ENCODE measurements at places on chromosomes 1 and 21.
A peak's percentile ranks its signal among the peaks of the same experiment; 100 is the strongest.

- DNase-seq = no peak
Measured at GRCh38 chr1:51217101-51217500, 19.0 kb upstream of the RNF11 start.

DNA sequence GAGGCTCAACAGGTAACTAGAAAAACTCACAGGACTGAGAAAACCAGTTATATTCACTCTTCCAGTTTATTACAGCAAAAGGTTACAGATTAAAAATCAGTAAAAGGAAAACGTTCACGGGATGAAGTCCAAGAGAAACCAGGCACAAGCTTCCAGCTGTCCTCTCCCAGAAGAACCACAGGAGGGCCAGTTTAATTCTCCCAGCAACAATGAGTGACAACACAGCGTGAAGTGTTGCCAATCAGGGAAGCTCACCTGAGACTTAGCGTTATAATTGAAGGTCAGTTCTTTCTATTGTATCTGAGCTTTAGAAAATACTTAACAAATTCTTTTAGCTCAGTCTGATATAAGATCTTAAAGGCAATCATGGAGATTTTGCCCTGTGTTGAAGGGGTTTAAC is 65.2 kb upstream of the TNR start:
- DNase-seq = no peak

GRCh38 chr1:173134800-173135199 is 72.3 kb downstream of the TNFSF4 start:
- DNase-seq = no peak

DNA sequence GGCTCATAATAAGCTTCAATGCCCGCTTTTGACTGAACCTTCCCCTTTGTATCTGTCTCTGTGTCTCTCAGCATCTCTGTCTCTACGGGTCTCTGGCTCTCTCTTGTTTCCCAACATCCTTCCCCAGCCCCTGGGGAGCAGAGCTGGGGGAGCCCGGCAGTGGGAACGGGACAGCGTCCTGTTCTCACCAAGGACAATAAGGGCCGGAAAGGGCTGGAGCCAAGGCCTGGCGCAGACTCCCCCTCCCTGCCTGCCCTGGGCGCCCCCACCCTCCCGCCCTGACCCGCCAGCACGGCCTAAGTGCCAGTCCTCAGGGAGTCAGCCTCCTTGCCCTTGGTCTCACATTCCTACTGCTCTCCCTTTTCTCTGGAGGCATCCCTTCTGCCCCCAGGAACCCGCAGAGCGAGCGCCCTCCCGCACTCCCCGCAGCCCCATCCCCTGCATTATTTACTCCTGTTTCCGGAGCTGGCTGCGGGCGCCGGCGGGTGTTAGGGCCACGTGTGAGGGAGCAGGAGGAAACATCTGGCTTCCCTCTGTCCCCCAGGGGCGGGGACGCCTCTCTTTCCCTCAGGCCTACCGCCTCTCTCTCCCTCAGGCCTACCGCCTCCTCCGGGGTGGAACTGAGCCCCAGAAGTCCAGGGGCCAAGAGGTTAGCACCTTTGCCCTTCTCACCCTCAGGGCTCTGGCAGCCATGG is 6.5 kb downstream of the KRTCAP2 start:
- peak; percentile 89 for DNase-seq

DNA sequence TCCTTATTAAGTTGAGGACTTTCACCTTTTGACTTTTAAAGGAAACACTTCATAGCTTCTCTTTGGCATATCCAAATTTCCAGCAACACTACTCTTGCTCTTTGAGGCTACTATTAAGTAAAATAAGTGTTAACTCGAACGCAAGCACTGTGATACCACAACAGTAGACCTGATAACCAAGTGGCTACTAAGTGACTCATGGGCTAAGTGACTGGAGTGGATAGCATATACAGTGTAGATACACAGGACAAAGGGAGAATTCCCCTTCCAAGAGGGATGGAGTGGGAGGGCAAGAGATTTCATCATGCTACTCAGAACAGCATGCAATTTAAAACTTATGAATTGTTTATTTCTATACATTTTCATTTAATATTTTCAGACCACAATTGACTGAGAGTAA is 9.8 kb upstream of the KCNA3 start:
- no peak for DNase-seq

GRCh38 chr1:27745466-27745865 is 19.7 kb downstream of the FAM76A start:
- no peak for DNase-seq

GRCh38 chr1:167431261-167431908 is 86.9 kb downstream of the CD247 start:
- no peak for DNase-seq

- DNase-seq = no peak
Measured at GRCh38 chr1:174902531-174903099, 97.1 kb upstream of the CACYBP start.

GRCh38 chr1:204972426-204972825 is 70.6 kb upstream of the CNTN2 start:
- DNase-seq = no peak

GRCh38 chr1:19163261-19163660 is 46.8 kb downstream of the UBR4 start:
- no peak for DNase-seq

GRCh38 chr1:180249725-180250498 is 19.8 kb downstream of the LHX4 start:
- peak; percentile 41 for DNase-seq

DNA sequence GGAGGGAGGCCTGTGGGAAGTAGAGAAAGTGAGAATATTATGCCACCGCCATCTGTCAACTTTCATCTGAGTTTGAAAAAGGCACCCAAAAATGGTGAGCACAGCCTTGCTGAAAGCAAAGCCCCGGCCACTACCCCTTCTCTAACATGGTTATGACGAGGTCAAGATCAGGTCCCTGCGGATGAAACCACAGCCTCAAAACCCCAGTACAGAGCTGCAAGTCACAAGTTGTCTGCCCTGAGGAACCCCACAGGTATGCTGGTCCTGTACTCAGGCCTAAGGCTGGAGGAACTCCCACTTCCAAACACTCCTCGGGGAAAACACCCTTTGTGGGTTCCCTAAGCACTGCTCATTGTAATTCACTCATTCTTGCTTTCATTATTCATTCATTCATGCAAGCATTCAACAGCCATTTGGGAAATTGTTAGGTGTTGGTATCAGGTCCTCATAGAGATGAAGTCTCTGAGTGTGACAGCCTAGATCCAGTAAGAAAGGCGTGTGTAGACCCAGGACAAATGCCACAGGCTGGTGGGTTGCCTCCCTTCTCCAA is 216.6 kb upstream of the EDN2 start:
- DNase-seq = no peak

- peak; percentile 52 for DNase-seq
Measured at GRCh38 chr21:43994085-43994484, 18.0 kb upstream of the TRAPPC10 start.

- no peak for DNase-seq
Measured at GRCh38 chr21:41317063-41317392, 427 bp downstream of the FAM3B start.

DNA sequence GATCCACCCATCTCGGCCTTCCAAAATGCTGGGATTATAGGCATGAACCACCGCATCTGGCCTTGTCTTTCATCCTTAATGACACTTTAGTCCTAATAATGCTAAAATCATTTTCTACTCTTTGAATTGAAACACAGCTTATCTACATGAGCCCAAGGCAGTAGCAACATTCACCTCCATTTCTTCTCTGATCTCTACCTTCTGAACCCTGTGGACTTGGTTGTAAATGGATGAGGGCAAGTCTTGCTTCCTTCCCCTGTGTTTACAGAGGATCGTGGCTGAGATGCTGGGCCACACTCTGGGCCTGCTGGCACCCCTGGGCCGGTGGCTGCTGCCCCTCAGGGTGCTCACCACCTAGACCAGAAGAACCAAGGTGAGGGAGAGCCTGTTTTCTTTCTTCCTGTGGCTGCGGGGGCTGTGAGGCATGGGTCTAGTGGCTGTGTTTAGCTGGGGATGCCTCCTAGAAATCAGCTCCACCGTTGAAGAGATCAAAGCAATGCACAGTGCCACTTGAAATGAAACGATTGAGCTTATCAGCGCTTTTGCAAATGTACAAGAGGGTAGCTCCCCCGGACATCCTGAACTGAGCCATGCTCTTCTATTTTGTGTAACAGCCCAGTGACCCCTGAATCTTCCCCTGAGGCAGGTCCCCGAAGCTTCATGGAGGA is 32.2 kb upstream of the LGALS8 start:
- no peak for DNase-seq

DNA sequence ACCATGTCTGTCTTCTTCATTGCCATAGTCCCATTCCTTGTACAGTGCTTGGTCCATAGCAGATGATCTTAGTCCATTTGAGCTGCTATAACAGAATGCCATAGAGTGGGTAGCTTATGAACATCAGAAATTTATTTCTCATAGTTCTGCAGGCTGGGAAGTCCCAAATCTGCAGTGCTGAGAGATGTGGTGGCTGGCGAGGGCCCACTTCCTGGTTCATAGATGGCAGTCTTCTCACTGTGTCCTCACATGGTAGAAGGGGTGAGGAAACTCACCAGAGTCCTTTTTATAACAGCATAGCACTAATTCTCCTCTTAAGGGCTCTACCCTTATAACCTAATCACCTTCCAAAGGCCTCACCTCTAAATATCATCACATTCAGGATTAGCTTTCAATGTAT is 23.1 kb upstream of the RAP1A start:
- no peak for DNase-seq

All from sigmoid colon (tissue), 7 donors.